ENCODE measurements at places on chromosomes 5 and 9. TPM values are rescaled to one million over a fixed set of nuclear protein-coding genes. Genes with fewer than 3 reads are reported as not detected.

Gene SLU7
- total RNA-seq: 71.6 TPM

Gene CCDC180
- 1.4 TPM for total RNA-seq

Gene C9
- 0.46 TPM for total RNA-seq

Gene GABRP
- not detected for total RNA-seq

Gene EGFL7
- 33.6 TPM for total RNA-seq

Gene TTC33
- 16.3 TPM for total RNA-seq

Gene IFNA21
- total RNA-seq: not detected

Gene ACOT12
- not detected for total RNA-seq

Gene ROR2
- total RNA-seq: 20.5 TPM

Gene NR3C1
- total RNA-seq: 128 TPM

Gene SLC2A6
- total RNA-seq: 38.3 TPM

Gene PIP5K1B
- under 0.01 TPM for total RNA-seq

Gene ADRA1B
- total RNA-seq: under 0.01 TPM

Gene GCNT4
- total RNA-seq: 0.23 TPM

Gene DNM1
- total RNA-seq: 14.2 TPM

Gene PLCXD3
- total RNA-seq: under 0.01 TPM

Gene EIF4E1B
- total RNA-seq: not detected

Gene UBTD2
- total RNA-seq: 23.8 TPM

Gene SPATA31C1
- not detected for total RNA-seq

Gene CLIC3
- total RNA-seq: 3.3 TPM

Gene FYB1
- not detected for total RNA-seq

Gene CDH9
- 0.59 TPM for total RNA-seq

Gene RALGPS1
- 1.5 TPM for total RNA-seq

Gene PLEKHG4B
- 0.30 TPM for total RNA-seq

Gene SPINK6
- total RNA-seq: not detected

Gene IRGM
- not detected for total RNA-seq

Gene CDC20B
- not detected for total RNA-seq

Gene LHX3
- total RNA-seq: not detected

Gene FOXD4L6
- 0.37 TPM for total RNA-seq

Gene PCDHGB5
- total RNA-seq: 30.9 TPM

Gene TAS2R1
- not detected for total RNA-seq

Gene GRIA1
- 0.59 TPM for total RNA-seq

Gene ASPN
- total RNA-seq: not detected

Gene CMYA5
- total RNA-seq: 0.28 TPM

Gene BAAT
- 0.23 TPM for total RNA-seq

Gene PRR16
- 1.8 TPM for total RNA-seq

Gene HAVCR2
- total RNA-seq: not detected

Gene PCDHA13
- not detected for total RNA-seq

Gene SV2C
- not detected for total RNA-seq

Gene SLC25A2
- total RNA-seq: 0.30 TPM

Data from smooth muscle cell of the umbilical artery (primary cell).